ENCODE measurements at places on chromosomes 11 and 22.

GRCh38 chr11:121449123-121449522 is 3.0 kb upstream of the SORL1 start:
- no peak for DNase-seq

DNA sequence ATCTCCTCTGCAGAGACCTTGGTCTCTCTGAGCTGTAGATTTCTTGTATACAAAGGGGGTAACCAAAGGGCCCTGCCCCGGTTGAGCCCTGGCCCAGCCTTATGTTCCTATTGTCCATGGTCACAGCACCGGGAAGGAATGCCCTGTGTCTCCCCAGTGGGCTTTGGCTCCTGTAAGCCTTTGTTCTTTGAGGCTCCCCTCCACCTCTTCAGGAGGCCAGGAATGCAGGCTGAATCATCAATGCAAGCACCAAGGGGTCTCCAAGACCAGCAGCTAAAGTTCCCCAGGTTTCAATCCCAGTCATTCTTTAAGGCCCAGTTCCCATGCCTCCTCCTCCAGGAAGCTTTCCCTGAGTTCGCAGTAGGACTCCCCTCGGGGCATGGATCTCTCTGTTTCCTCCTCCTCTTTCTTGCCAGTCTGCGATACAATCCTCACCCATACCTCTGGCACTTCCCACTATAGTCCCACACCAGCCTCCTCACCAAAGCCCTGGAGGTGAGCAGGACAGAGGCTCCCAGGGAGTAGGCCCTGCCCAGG is 29.2 kb upstream of the KLHL35 start:
- DNase-seq = no peak

GRCh38 chr22:41908411-41909309 is 6.2 kb downstream of the SHISA8 start:
- DNase-seq = peak; percentile 51

DNA sequence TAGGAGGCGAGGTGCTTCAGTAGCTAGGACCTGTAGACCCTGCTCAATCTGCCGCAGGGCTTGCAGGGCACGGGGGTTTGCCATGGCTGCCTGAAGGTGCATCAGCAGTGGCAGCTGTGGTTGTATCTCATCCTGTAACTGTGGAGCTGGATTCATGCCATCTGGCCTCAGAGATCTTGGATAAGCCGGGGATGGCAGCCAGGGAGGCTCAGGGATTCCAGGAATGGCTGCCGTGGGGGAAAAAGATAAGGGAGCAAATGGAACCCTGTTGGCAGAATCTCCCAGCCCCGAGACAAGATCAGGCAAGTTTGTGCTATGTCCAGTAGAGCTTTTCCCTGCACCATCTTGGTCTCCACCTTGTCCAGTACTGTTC is 1.8 kb downstream of the UBQLN3 start:
- DNase-seq = no peak

DNA sequence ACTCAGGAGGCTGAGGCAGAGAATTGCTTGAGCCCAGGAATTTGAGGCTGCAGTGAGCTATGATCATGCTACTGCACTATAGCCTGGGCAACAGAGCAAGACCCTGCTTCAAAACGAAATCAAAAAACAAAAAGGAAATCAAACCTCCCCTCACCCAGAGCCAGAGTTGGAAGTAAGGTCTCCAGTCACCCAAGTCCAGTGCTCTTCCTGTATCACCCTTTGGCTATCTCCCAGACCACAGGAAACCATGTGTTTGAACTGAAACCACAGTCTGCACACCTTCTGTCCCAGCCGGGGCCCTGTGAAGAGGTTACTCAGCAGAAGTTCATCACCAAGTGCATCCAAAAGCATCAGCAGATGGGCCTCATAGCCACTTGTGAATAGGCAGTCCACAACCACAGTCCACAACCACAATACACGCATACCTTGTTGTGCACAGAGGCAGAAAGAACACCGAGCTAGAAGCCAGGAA is 4.6 kb downstream of the MYH9 start:
- DNase-seq = no peak

- DNase-seq = no peak
These were observed 16.5 kb downstream of the GLB1L3 start for GRCh38 chr11:134292661-134293060.

DNA sequence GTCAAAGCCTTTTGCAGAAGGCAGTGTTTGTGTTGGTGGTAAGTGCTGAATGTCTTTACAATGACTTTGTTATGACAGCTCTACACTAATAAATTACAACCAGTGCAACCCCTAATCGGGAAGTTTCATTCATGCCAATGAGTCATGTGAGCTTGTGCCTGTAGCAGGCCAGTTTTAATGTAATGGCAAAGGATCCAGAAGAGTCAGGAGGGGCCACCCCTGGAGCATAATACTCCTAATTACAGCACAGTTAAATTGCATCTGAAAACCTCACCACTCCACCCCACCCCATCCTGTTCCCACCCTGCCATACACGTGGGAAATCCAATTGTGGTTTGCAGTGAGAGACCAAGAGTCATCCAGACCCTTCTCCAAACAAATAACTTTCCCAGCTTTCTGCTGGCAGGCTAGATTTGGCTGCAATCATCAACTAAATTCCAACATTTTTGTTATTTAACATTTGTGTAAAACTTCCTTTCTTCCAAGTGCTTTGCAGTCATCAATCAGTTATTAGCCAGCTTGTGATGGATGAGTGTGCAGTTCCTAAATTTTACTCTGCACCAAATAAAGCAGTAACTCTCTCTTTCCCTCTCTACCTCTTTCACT is 277.3 kb upstream of the FAT3 start:
- DNase-seq = no peak

DNA sequence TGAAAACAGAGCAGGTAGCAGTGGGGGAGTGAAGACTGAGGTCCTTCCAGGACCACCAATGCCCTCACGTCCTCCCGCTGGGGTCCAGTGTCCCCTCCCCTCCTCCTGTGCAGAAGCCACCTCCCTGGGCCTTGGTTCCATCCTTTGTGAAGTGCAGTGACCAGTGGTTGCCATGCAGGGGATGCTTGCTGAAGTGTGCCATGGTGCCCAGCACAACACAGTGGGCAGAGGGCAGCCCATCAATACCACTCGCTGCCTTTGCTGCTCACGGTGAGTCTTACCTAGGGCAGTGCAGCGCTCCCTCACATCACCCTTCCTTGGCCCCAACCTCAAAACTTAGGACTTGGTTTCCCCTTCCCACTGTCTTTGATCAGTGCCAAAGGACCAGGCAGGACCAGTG is 12.9 kb downstream of the MYEOV start:
- no peak for DNase-seq

- DNase-seq = peak; percentile 12
These were observed 110.2 kb downstream of the UVRAG start for GRCh38 chr11:75924966-75925784.

- DNase-seq = no peak
These were observed 163.6 kb upstream of the B3GAT1 start for GRCh38 chr11:134575504-134576230.

DNA sequence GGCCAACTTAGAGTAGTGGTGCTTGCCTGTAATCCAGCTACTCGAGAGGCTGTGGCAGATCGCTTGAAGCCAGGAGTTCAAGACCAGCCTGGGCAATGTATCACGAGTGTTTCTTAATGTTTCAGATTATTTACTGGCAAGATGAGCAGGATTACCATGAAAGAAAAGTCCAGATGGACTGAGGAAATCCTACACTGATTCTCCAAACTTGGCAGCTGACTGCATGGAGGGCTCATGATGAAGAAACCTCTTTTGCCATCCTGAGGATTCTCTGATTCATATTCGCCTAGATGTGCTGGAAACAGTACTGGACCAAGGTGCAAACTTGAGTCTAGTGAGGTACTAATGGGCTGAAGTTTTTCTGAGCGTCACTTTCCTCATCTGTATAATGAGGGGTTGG is 2.8 kb upstream of the SIDT2 start:
- DNase-seq = no peak

DNA sequence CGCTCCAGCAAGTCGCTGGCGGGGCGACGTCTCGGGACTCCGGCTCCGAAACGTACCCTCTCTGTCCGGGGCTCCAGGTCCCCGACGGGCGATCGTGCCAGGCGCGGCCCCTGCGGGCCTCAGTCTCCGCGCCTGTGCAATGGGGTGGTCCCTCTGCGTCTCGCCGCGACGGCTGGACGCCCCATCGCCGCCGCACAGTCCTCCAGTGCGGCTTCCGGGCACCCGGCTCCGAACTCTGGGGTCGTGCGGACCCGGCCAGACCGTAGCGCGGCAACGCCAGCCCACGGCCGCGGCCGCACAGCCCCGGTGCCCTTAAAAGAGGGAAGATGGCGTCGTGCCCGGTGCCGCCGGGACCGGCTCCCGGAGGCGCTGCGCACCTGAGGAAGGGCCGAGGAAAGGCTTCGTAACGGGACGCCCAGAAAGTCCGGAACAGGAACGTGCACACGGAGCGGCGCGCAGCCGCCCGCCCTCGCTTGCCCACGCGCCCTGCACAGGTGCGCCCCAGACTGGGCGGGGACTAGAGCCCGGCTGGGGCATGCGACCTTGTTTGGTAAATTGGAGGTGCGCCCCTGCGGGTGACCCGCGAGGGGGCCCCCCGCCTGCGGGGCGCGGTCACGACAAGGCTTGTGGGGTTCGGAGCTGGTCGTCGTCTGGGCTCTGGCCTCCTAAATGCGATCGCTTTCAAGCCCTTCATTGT is 525 bp downstream of the BIK start:
- no peak for DNase-seq
